ENCODE measurements at places on chromosomes 6 and 20. TPM values are rescaled to one million over a fixed set of nuclear protein-coding genes. Genes with fewer than 3 reads are reported as not detected.

Gene KCNK5
- total RNA-seq = 4.8 TPM

Gene SLC22A7
- total RNA-seq = not detected

Gene C20orf204
- 4.8 TPM for total RNA-seq

Gene NRSN1
- not detected for total RNA-seq

Gene GPX5
- not detected for total RNA-seq

Gene SLA2
- total RNA-seq = 87.3 TPM

Gene TAGAP
- total RNA-seq = 60.3 TPM

Gene SLC24A3
- total RNA-seq = not detected

Gene PLCB4
- not detected for total RNA-seq

Gene ALDH8A1
- total RNA-seq = 1.0 TPM

Gene TRIM31
- total RNA-seq = not detected

Gene SALL4
- 0.17 TPM for total RNA-seq

Gene BTNL2
- not detected for total RNA-seq
